GM23338 (cell line): ENCODE measurements at places on chromosomes 7 and 10.
A peak's percentile ranks its signal among the peaks of the same experiment; 100 is the strongest.

- no peak for DNase-seq
Observed at GRCh38 chr10:20809631-20810030, 87.5 kb downstream of the NEBL start.

DNA sequence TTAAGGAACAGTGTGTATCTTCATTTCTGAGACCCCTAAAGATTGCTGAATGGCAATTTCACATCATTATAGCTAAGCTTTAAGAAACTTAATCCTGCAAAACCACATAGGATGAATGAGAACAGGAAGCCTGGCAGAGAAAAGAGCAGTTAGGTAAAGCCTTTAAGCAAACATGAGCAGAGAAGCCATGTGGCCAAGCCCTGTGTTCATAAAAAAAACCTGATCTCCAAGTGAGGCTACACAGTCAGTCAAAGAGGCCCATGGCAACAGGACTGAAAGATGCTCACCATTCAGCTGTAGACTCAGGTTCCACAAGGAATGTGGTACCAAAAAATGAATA lies 9.3 kb downstream of the LIPA start:
- no peak for DNase-seq

- DNase-seq: no peak
Observed at GRCh38 chr10:130254662-130255061, 118.5 kb downstream of the GLRX3 start.

GRCh38 chr7:1704811-1705738 lies 35.0 kb downstream of the ELFN1 start:
- DNase-seq: no peak

DNA sequence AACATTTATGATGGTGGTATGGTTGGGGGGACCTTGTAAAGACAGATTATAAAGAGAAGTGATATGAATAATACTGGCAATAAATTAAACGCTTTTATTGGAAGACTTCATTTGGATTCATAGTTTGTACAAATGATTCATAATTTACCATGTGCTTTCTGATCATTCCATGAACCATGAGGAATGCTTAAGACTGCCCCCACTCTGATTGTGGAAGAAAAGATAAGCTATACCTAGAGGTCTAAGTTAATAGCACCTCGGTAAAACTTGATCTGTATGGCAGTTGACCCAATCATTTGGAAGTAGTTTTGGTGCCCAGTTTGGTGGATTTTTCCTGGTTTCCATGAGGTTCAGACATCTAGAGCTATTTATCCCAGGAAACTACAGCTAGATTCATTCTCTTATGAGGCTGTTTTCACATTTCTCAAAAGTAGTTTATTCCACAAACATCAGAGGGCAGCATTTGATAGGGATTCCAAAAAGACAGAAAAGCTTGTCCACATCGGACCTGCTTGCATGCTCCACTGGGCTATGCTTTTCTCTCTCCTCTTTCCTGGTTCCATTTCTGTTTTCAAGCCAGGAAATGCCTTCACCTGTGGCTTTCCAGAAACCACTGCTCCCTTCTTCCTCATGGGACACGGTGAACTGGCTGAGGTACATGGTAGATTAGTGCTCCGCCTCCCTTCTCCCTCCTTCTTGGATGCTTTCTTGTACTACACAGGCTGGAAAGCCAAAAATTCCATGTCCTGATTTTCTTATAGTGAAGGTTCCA lies 29.2 kb downstream of the TFAM start:
- DNase-seq: peak; percentile 54

DNA sequence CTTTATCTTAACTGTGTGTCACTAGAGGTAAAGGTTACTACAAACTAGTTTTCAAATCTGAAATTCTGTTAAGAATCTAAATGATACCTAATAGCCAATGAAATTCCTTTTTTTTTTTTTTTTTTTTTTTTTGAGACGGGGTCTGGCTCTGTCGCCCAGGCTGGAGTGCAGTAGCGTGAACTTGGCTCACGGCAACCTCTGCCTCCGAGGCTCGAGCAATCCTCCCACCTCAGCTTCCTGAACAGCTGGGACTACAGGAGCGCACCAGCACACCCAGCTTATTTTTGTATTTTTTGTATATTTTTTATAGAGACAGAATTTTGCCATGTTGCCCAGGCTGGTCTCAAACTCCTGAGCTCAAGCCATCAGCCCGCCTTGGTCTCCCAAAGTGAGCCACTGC lies 160.3 kb upstream of the NEBL start:
- DNase-seq: no peak
